ENCODE measurements at places on chromosomes 16 and 17.
A peak's percentile ranks its signal among the peaks of the same experiment; 100 is the strongest.

DNA sequence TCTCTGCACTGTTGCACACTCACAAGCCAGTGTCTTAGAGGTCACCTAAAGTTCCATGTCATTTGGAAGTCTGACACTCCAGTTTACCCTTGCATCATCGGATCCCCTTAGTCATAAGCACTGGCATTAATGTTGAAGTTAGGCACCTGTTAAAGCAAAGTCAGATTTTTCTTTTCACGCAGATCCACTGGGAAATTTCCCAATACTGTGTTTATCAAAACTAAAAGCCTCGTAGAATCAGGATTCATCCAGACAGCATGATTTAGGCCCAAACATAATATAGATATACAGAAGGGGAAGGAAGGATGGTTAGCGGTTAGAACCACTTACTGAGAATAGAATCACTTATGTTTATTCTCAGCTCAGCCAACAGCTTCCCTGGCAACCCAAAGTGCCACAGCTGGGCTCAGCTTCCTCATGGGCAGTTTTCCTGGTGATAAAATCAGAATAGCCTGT lies 30.1 kb upstream of the HAPSTR1 start:
- DNase-seq: no peak

DNA sequence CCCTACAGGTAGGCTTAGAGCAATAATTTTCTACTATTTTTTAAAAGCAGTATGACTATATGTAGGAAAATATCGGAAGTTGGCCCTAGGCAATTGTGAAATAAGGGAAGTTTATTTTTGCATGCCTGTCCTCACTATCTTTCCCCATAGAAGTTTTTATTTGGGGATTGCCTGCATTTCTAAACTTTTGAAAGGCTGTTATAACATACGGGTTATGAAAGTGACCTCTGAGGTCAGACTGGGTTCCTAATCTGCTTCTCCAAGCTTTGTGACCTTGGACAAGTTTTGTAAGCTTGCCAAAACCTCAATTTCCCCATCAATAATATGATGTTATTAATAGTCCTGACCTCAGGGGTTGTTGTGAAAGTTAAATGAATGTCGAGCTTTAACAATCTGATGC lies 67.1 kb downstream of the ARHGAP44 start:
- no peak for DNase-seq

DNA sequence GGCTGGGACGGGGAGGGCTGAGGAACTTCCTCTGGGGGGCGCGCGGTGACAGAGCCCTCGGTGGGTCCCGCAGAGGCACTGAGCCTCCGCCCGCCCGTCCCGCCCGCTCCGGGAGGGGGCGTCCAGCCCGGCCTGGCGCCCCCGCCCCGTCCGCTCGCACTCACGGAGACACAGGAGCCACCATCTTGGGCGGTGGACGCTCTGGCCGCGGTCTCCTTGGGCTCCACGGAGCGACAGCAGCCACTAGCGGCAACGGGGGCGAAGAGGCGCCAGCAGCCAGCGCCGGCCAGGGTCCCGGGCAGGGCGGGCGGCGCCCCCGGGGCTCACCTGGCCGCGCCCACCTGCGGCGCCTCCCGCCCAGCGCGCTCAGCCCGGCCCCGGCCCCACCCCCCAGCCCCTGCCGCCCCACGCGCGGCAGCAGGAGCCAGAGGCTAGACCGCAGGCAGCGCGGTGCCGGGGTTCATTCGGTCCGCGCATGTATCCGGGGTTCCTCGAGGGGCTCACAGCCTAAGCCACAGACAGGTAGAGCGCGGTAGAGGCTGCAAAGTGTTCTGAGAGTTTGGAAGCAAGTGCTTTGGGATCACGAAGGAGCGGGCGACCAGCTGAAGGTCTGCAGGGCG lies at the start of gene C17orf113:
Gene C17orf113 (minus strand): TSS at position 209 of the 620 bp plus-strand sequence. CDS start 7,225 bp downstream, outside the sequence.
- no peak for DNase-seq

GRCh38 chr17:79325709-79326430 lies 251.2 kb downstream of the ENGASE start:
- no peak for DNase-seq

DNA sequence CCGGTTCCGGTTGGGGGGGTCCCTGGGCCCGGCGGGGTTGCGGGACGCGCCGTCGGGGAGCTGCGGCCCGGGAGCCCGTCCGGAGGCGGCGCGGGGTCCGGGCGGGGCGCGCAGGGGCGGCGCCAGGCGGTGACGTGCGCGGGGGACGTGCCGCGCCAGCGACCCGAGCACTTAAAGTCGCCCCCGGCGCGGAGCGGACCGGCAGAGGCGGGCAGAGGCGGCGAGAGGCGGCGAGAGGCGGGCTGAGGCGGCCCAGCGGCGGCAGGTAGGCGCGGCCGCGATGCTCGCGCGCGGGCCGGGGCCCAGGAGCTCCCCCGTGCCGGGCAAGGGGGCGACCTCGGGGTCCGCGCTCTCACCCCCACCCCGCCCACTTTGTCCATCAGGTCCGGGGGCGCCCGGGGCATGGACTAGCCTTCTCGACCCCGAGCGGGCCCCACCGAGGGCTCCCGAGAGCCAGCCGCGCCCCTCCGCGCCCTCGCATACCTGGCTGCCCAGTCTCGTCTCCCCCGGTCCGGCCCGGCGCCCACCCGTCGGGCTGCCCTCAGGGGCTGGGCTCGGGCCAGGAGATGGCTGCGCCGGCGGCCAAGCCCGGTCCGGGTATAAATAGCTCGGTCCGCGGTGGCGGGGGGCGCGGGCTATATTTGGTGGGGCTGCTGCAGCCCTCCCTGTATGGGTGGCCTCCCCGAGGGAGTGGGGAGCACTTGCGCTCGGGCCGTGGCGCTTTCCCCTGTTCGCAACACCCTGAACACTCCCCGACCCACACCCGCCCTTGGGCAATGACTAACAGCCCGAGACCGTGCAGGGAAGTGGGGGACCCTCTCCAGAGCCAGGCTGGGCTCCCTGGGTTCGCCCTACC lies at the start of gene SLC16A3:
Gene SLC16A3 (plus strand): TSS at position 201 of the 856 bp plus-strand sequence. CDS start 6,967 bp downstream, outside the sequence.
- peak; percentile 51 for DNase-seq

GRCh38 chr17:30808785-30809286 lies 15.7 kb downstream of the CRLF3 start:
- DNase-seq: no peak

DNA sequence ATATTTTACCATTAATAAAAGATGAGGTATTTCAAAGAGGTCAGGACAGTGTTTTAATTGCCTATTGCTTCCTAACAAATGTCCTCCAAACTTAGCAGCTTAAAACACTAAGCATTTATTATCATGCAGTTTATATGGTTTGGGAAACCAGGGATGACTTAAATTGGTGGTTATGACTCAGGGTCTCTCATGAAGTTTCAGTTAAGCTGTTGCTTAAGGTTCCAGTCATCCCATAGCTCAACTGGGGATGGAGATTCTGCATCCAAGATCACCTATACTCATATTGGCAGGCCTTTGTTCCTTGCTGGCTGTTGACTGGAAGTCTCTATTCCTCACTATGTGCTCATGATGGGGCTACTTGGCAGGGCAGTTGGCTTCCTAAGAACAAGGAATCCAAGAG lies 1329.9 kb upstream of the GOT2 start:
- no peak for DNase-seq

- no peak for DNase-seq
These were observed 5.9 kb upstream of the UTP6 start for GRCh38 chr17:31907342-31907962.

DNA sequence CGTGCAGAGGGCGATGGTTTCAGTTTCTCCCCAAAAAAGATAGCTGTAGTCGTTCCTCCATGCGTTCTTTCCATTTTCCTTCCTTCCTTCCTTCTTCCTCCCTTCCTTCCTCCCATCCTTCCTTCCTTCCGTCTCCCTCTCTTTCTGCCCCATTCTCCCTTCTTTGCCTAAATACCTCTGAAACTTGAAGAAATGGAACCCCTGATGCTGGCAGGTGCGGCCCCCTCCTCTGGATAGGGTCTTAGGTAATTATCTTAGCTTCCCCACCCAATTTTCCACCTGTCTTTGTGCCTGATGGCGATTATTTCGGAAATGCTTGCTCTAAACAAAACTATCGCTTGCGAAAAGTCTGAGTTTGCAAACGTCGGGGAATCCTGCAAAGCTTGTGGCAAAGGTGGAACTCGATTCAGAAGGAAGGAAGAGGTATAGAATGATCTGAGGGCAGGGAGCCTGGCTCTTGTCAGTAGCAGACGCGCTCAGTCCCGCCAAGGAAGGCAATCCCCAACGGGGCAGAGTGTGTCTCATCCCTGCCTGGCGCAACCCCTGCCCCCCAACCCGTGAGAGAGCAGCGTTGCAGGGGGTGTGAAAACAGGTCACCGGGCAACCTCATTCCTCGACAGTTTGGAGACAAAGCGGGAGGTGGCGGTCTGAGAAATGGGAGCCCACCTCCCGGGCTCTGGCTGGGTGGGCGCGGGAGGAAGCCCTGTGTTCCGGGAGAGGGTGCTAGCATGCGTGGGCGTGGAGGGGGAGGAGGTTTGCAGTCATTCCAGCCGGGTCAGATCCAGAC lies 2.9 kb upstream of the CBX8 start:
- DNase-seq: no peak

DNA sequence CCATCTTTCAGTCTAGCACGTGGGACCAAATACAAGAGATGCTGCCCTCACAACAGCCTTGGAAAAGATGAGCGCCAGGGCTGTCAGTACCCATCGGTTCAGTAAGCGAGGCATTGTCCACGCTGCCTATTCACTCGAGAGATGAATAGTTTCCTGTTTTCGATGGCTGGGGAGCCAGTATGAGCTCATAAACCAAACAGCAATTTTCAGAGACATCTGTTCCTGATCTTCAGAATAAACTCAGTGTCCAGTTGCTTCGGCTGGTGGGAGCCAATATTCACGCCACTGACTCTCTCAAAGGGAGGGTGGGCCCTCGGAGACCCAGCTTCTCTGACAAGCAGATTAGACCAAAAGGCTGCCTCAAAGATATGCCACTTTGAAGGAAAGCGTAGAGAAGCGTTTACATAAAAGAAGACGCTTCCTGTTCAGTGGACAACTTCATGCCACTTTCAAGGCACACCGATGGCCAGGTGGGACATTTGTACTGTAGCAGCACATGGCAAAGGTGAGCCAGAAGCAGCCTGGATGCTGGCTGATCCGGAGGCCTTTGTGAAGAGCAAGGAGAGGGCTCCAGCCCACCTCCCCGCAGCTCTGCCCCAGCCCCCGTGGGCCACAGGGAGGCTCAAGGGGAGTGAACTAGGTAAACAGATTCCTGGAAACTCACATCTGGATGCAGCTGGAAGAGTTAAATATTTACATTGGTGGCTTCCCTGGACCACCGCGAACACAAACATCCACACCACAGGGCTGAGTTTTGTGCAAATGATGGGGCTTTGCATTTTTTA lies 6.0 kb downstream of the TIMM22 start:
- DNase-seq: no peak

GRCh38 chr17:83057397-83057761 lies 22.0 kb upstream of the METRNL start:
- DNase-seq: no peak

- peak; percentile 14 for DNase-seq
These were observed 85.2 kb downstream of the GLG1 start for GRCh38 chr16:74521691-74522090.

DNA sequence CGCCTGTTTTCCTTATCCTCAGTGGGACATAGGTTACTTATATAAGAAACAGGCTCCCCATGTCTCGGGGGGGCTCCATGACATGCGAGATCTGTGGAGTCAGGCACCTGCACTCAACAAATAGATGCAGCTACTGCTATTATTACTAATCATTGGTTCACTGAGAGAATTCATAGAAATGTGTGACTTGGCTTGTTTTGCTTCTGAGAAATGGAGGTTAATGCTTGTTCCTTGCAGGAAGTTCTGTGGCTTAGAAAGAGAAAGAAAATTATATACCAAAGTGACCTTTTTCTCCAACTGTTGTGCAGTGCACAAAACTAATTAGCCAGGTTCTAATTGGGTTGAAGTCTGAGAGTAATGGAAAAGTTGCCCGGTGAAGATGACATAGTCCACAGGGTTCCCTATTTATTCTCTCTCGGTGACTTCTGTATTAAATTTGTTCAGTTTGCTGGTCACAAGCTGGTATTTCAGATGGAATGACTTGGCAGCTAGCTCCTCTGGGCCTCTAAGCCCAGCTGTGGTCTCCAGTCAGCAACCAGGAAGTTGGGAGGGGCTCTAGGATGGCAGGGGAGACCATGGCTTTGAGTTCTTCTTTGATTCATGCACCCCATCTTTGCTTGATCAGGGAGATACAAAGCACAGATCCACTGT lies 17.6 kb upstream of the MAF start:
- no peak for DNase-seq

DNA sequence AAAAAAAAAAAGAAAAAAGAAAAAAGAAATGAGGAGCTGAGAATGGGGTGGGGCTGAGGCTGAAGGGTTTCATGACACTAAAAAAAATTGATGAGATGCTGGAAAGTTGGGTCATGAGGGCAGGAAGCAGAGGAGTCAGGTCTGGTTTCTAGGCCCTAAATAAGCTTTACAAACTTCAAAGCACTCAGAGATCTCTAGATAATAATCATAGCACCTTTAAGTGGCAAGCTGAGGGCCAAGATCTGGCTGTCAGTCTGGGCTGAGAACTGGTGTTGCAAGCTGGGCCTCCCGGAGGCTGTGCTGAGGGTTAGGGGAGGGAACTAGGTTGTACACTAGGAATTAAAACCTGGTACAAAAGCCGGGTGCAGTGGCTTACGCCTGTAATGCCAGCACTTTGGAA lies 6.4 kb downstream of the ZNF764 start:
- no peak for DNase-seq

GRCh38 chr16:969508-970385 lies 1.0 kb downstream of the LMF1 start:
- no peak for DNase-seq

GRCh38 chr17:77317091-77317750 lies 176.5 kb downstream of the SEC14L1 start:
- DNase-seq: no peak

DNA sequence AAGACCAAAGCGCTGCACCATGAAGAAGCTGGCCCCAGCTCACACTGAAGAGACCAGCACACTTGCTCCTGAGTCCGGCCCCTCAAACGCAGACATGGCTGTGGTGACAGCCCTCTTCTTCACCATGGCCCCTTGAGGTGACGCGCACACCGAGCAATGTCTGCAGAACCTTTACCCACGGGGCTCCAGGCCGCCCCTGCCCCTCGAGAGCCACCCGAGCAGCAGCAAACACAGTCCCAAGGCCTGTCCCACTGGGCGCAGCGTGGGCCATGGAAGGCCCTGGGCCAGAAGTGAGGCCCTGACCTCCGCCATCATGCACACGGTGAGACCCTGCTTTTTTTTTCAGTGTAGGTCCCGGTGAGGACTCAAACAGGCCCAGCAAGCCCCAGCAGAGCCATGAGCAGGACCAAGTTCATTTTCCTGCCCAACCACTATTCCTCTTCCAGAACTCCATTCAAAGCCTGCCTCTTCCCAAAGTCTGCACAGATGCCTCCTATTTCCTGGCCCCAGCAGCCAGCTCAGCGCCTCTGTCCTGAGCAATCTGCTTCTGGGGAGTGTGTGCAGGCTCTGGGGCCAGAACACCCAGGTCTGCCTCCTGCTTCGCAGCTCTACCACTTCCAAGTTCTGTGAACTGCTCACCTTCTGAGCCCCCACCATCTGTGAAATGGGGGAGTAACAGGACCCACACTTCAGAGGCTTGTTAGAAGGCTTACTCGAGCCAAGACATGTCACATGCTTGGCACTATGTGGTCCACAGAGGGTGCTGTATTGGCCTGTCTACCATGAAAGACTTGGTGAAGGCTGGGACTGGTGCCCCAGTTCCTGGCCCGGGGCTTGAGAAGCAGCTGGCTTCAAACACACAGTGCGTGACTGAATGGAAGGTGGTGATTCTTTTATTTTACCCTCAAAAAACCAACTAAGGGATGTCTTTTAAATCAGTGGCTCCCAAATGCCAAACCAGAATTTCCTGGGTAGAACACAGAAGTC lies 35.7 kb upstream of the GSG1L start:
- no peak for DNase-seq

- DNase-seq: no peak
These were observed 26.6 kb upstream of the SLC13A2 start for GRCh38 chr17:28446716-28447395.

GRCh38 chr17:55175788-55176427 lies 88.9 kb upstream of the HLF start:
- no peak for DNase-seq

- no peak for DNase-seq
These were observed 5.4 kb downstream of the DCAF7 start for GRCh38 chr17:63555500-63556156.

Data from T1000 (cell line).